ENCODE measurements at places on chromosomes 7 and 10.

DNA sequence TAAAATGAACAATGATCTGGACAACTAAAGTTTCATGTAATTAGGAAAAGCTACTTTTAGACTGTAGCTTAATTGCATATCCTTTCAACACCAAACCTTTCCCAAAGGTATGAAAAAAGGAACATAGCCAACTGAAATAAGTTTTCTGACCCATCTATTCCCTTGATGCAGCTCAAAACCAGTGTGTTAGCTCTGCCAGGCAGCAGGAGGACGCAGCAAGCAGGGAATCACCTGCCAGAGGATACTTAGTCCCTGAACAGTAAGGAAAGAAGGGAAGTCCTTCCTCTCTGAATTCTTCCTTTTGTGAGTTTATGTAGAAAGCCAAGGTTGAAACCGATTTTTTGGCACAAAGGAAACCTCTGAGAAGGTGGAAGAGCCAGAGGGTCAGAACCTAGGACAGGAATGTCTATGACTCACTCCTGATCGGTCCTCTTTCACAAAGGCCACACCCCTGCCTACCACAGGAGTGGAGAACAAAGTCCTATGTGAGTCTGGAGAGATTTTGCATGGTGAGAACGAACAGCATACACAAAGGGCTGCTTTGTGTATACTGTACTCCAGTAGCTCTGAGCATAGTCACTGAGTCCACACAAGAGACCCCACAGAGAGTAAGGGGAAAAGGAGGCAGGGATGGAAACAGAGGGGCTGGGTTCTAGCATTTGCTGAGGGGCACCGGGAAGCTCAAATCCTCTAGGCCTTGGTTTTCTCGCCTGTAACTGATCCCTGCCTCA, 68.8 kb upstream of the GSDME start:
- peak; percentile 40 for DNase-seq

- DNase-seq: no peak
These were observed 16.1 kb upstream of the CDK14 start for GRCh38 chr7:90580051-90580450.

DNA sequence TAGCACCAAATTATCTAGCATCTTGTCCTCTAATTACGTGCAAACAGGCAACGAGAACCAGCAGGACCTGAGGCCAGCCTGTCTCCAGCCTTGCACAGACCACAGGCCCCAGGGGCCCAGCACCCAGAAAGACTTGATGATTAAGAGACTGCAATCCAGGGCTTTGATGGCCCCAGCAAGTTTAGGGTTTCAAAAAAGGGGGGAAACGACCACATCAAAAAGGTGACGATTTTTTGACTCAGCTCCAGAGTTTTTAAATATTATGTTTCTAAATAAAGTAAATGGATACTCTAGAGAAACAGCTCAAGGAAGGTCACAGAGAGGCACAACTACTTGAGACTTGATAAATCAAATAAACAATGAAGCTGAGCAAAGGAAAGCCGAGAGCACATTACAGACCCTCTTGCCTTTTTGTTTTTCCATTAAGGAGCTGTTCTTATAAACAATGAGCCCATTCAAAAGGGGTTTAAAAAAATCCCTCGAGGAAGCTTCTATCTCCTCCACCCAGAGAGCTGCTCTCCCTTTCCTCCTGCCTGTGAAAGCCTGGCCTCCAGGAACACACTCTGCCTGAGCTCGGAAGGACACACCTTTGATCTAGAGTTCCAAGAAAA, 44.1 kb downstream of the GLI3 start:
- DNase-seq: no peak

GRCh38 chr10:33402220-33403073, 68.0 kb upstream of the NRP1 start:
- DNase-seq: no peak

- peak; percentile 51 for DNase-seq
These were observed 9.4 kb upstream of the ZC3HAV1 start for GRCh38 chr7:139118805-139119485.
